SW480 (cell line): ENCODE measurements at places on chromosomes 11 and 22.
A peak's percentile ranks its signal among the peaks of the same experiment; 100 is the strongest.

- no peak for DNase-seq
These were observed 2.5 kb downstream of the USP2 start for GRCh38 chr11:119378851-119379465.

- DNase-seq: no peak
These were observed 268.4 kb downstream of the ETS1 start for GRCh38 chr11:128318856-128319474.

DNA sequence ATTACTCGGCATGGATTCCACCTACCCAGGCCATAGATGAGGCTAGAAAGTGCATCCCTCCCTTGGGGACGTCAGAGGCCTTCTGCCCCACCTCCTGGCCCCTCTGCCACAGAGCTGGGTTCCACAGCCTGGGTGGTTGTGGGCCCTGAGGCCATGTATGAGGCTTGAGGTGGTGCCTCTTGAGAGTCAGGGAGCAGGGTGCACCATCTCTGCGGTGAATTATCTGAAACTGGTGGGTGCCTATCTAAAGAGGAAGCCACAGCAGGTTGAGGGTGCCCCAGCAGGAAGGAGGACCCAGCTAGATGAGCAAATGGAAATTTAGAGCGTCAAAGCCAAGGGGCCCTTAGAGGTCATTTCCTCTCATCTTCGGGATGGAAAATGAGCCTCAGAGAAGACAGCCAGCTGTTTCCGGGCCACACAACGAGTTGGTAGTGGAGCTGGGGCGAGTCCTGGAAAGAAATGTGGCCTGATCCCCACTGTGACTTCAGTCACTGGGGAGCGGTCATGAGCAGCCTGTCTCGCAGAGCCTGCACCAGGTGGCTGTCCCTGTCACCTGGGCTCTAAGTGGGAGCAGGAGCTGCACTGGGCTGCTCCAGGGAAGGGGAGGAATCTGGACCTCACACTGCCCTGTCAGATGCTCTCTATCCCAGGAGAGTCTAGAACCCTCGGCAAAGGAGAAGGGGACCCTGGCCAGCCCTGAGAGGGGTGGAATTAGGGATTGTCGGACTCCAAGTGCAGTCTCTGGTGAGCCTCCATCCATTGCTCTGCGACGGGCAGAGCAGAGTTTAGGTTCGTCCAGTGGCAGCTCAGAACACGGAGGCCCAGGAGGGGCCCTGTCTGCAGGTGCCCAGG is 7.3 kb downstream of the ADORA2A start:
- no peak for DNase-seq

DNA sequence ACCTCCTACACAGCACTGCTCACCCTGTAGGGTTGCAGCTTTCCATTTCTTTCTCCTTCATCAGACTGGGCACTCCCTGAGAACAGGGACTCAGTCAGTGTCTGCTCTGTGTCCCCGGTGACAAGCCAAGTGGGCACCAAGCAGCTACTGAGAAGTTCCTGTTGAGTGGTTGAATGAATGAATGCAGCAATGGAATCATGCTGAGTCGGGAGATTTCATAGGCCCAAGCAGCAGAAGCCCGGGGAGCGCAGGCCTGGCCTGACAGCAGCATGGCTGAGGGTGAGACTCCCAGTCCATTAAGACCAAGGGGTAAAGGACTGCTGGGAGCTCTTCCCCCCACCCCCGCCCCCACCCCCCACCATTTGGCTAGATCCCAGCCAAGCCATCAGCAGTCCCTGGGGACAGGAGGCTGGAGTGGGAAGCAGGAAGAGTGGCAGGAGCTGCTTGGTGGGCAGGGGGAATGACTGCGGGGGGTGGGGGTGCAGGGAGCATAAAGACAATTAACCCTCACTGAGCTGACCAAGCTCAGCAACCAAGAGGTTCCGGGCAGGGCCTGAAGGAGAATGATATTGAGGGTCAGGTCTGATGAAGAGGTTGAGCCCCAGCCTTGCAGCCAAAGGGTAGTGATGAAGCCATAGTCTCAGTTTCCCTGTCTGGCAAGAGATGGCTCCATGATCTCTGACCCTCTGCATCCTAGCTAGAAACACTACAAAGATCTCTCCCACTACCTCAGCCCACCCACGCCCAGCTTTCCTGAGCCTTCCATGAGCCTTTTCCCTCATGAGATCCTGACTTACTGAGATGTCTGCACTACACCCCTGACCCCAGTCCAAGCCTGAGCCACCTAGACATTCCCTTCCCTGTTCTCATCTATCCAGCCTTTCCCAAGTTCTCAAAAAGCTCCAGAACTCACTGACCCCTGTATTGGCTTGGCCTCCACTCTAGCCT is 2.8 kb downstream of the PDE2A start:
- DNase-seq: no peak

- no peak for DNase-seq
These were observed 8.6 kb downstream of the KLHL35 start for GRCh38 chr11:75424396-75424795.

- no peak for DNase-seq
These were observed 321.0 kb downstream of the DDX10 start for GRCh38 chr11:108985945-108986279.

- DNase-seq: peak; percentile 21
These were observed 65.2 kb downstream of the PDE2A start for GRCh38 chr11:72609045-72609444.

DNA sequence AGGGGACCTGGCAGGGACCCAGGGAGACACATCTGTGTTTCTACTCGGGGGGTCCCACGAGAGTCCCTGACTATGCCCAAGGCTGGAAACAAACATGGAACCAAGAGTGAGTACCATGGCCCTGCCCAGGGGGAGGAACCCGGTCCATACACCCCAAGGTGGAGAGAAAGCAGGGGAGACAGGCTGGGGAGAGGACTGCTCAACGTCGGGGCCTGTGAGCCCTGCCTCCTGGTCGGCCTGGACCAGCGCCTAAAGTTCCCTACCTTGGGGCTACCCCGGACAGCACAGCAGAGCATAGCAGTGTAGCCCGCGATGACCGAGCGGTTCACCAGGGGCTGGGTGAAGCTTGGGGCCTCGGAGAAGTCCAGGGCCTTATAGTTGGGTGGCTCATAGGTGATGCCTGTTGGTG is 20.2 kb downstream of the MYBPC3 start:
- DNase-seq: no peak

GRCh38 chr11:61110255-61111049 is 8.2 kb downstream of the CD5 start:
- no peak for DNase-seq

- no peak for DNase-seq
These were observed 65.3 kb upstream of the LINC01488 start for GRCh38 chr11:69416143-69416515.

GRCh38 chr11:45149483-45150056 is 3.1 kb downstream of the PRDM11 start:
- no peak for DNase-seq

DNA sequence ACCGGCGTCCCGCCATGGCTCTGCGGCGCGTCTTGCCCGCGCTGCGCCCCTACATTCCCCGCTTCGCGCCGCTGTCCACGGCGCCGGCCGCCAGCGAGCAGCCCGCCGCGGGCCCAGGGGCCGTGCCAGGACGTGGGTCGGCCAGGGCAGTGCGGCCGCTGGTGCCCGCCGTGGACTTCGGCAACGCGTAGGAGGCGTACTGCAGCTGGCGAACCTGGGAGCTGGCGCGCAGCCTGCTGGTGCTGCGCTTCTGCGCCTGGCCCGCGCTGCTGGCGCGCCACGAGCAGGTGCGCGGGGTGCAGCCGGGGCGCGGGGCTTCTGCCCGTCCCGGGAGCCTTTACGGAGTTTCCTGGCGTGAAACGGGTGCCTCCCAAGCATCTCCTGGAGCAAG is 20.1 kb downstream of the DGCR6L start:
- DNase-seq: peak; percentile 56

DNA sequence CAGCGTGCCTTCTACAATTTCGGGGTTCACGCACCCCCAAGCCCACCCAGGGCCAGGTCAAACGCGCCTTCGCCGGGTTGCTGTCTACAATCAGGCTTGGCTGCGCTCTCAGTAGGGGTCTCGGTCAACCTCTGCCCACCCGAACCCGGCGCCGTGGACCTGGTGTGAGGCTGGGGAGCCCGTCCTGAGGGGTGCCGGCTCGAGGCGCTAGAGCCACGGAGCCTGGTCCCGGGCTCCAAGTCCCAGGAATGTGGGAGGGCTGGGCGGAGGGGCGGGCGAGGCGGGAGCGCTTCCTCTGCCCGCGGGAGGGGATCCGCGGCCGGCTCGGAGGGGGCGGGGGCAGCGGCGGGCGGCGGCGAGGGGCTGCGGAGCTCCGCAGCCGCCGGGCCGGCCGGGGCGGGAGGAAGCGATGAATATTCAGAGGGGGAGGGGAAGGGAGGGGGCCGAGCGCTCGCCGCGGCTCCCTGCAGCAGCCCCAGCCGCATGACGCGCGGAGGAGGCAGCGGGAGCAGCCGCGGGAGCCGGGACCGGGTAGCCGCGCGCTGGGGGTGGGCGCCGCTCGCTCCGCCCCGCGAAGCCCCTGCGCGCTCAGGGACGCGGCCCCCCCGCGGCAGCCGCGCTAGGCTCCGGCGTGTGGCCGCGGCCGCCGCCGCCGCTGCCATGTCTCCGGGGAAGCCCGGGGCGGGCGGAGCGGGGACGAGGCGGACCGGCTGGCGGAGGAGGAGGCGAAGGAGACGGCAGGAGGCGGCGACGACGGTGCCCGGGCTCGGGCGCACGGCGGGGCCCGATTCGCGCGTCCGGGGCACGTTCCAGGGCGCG is at the start of gene PTPRJ:
Gene PTPRJ, plus strand, starts transcription at position 472 of the 819 bp plus-strand sequence. CDS start 354 bp downstream, outside the sequence.
- DNase-seq: peak; percentile 54

DNA sequence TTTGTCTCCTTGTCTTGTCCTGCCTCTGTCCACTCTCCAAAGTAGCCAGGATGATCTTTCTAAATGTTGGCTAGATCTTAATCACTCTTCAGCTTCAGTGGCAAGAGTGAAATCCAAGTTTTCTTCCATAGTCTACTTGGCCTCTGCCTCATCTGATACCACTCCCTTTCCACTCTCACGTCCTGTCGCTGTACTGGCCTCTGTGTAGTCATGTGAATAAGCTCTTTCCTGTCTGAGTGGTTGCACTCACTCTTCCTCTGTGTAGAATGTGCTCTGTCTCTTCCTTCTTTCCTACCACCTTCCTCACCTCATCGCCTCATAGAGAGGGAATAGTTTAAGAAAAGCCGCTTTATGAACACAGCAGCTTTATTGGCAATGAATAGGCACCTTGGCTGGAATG is 86.5 kb downstream of the WNT11 start:
- no peak for DNase-seq

- DNase-seq: peak; percentile 47
These were observed 13.6 kb downstream of the C2CD3 start for GRCh38 chr11:74157169-74157568.

DNA sequence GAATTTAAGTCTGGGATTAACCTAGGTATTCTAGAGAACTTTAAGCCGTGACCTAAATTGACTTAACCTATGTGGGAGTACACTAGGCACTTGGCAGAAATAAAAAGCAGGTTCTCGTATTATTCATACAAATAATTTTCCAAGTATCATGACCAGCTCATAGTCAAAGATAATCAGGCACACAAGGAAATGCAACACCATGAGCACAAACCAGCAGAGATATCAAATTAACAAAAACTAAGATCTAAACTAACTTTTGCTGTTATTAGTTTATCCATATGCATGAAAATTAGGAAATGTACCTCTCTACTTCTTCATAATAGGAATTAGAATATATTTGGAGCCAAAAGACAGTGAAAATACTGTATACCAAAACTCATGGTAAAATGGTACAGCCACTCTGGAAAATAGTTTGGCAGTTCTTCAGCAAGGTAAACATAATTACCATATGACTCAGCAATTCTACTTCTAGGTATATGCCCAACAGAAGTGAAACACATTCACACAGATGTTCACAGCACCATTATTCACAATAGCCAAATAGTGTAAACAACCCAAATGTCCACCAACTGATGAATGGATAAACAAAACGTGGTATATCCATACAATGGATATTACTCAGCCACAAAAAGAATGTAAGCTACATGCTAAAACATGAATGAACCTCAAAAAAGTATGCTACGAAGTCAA is 154.1 kb downstream of the ENTHD1 start:
- no peak for DNase-seq

DNA sequence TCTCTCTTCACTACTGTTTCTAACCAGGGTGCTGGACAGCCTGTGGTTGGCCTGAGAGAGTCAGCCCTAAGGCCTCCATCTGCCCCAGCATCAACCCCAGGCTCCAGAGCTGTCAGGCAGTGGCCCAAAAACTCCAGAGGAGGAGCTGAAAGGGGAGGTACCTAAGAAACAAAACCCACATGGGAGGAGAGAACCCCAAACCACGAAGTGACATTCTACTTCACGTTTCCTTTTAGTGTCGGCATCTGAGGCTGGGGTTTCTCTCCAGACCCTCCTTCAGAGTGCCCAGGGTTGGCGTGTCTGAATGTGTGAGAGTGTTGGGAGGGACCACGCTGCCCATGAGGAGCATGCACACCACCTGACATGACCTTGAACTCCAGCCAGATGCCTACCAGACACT is 69.8 kb upstream of the NNMT start:
- DNase-seq: no peak

GRCh38 chr22:31578171-31578570 is 81.8 kb downstream of the SFI1 start:
- DNase-seq: no peak

GRCh38 chr11:116742104-116742503 is 30.7 kb downstream of the BUD13 start:
- DNase-seq: no peak

GRCh38 chr22:25083056-25083806 is 116.4 kb upstream of the CRYBB3 start:
- DNase-seq: no peak

DNA sequence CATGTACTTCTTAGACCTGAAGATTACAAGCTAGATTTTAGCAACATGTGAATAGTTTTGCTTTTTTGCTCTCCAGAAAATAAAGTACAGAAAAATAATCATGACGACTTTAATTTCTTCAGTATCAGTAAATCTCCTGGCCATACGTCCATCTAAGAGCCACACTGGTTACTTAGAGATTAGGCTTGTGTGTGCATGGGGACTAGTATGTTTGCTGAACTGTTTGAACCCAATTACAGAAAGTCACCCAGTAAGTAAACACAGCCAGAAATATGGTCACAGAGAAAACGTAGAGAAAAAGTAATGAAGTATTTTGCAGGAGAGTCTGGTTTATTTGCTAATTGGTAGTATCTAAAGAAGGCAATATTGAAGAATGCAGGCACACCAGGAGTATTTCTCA is 1053.6 kb upstream of the CCDC90B start:
- DNase-seq: no peak

DNA sequence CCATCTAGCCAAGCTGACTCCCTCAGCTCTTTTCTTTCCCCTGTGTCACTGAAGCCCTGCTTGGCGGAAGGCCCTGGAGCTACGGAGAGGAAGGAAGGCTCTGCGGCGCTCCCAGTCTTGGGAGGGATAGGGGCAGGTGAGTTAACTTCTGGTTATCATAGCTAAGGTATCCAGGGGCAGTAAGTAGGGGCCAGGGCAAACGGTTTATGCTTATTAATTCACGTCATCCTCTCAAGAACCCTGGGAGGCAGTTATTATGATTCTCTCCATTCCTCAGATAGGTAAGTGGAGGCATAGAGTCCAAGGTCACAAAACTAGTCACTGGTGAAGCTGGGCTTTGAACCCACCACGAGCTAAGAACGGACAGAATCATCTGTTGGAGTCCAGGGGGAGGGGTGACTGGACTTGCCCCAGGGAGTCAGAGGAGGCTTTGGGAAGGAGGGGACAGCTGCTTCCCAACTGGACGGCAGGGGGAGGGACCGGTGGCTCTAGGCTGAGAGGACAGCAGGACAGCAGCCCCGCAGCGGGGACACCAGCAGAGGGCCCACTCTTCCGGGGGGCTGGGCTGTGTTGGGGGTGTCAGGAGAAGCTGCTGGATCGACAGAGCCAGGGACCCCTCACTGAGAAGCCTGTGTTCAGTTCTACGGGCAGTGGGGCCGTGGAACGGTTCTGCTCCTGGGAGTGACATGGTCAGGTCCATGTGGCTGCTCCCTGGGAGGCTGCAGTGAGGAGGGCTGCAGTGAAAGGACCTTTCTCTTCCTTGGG is 3.5 kb downstream of the BAIAP2L2 start:
- DNase-seq: no peak
